ENCODE measurements at places on chromosomes 5 and 9.

DNA sequence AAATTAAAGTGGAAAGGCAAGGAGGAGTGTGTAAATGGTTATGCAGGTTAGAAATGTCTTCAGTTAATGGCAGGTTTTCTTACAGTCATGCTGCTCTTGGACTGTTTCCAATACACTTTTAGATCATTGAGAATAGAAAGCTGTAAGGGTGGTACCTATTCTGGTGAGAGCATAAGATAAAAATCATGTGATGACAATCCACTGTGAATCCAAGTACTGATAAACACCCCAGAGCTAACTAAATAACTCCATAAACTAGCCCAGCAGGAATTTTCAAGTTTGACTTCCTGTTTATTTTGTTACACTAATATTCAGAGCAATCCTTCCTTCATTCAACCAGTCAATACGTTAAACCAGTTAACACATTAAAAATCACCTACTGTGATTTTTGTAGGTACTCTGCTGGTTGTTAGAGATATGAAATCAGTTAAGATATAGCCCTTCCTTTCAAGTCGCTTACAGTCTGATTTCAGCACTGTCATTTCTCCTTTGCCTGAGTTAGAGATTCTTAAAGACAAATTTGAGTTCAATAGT, 22.6 kb downstream of the VCAN start:
- no peak for DNase-seq

DNA sequence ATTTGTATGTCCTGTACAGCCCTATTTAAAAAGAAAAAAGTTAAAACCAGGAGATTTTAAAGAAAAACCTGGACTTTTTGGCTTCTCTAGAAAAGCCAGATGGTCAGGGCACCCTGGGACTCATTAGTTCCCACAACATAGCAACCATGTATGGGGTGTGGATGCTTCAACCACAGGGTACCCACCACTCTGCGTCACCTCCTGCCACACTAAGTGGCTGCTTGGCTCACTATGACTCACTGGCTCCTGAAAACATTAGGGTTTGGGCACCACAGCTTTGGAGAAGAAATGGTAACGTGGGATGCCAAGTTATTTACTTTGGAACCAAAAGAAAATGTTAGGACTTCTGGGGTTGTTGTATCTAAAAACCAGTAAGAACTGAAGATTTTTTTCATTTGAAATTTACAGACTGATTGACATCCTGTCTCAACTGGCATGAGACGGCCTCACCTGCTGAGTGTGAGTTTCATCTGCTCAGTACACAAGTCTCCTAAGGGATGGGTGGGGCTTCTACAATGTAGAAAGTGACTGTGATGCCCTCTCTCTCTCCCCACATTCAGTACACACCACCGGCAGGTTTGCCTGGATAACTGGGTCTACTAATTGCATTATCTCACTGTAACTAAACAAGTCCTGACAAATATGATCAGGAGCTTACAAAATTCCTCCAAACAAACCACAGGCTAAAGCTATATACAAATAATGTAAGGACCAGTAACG, 103.9 kb downstream of the ESM1 start:
- no peak for DNase-seq

DNA sequence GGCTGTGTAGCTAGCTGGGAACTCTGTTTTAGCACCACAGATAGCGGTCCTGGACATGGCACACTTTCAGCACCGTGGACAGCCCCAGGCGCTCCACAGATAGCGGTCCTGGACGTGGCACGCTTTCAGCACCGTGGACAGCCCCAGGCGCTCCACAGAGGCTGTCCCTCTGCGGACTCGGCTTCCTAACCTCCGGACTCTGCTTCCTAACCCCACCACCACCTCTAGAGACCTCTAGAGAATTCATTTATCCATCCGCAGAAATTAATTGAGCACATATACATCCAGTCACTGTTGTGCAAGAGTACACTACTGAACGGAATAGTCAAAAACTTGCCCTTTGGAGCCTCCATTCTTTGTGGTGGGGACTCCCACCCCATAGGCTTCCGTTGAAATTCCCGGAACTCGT, 27.4 kb downstream of the UNC5A start:
- DNase-seq: no peak

- peak; percentile 49 for DNase-seq
Observed at GRCh38 chr5:138503487-138504270, 38.4 kb downstream of the EGR1 start.

DNA sequence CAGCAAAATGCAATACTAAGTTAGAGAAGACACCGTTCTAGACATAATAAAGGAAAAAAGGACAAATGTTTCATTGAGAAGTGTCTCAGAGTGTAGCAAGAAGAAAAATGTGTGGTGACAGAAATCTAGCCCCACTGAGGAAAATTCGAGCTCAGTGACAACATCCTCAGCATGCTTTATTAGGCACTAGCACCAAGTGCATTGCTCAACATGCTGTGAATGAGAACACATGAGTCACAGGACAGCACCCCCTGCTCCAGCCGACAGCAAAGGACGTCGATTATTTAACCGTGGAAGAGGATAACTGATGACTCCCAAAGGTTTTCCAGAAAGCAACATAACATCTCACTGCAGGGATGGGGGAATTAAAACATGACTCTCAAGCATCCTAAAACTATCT, 182.7 kb downstream of the GNAQ start:
- DNase-seq: no peak

GRCh38 chr5:61332358-61332749, 296 bp downstream of the ZSWIM6 start:
- peak; percentile 45 for DNase-seq

- DNase-seq: no peak
Observed at GRCh38 chr9:76316069-76316468, 78.2 kb downstream of the RFK start.

- DNase-seq: no peak
Observed at GRCh38 chr5:31587546-31587945, 51.4 kb upstream of the PDZD2 start.

GRCh38 chr9:85909390-85909789, 31.6 kb upstream of the NAA35 start:
- DNase-seq: no peak

DNA sequence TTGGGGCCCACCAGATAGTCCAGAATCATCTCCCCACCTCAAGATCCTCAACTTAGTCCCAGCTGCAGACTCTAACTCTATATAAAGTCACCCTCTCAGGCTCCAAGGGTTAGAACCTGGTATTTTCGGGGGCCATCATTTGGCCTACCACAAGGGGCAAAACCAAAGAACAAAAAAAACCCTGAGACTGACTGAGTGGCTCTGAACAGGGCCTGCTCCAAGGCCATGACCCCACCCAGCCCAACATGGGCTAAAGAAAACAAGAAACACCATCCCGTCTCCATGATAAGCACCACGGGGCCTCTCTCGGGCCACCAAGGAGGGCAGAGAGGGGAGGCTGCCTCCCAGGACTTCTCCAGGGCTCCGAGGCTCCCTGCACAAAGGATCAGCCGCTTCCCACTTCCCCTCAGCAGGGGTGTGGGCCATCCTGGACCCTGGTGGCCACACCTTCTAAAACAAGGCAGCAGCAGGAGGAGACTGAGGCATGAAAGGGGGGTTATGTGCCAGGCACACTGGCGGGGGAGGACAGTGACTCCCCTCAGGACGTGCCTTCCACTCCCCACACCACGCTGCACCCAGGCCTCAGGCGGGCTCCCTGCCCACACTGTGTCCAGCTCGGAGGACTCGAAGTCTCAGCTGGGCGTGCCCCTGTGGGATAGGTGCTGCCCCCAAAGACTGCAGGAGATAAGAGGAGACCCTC, 51.5 kb downstream of the SEMA4D start:
- no peak for DNase-seq

Data from WERI-Rb-1 (cell line).